ENCODE measurements at places on chromosomes 1 and 21.

- DNase-seq: no peak
Observed at GRCh38 chr1:206538901-206539640, 31.7 kb downstream of the RASSF5 start.

GRCh38 chr1:28602536-28603439 is 10.7 kb downstream of the RAB42 start:
- peak; percentile 53 for DNase-seq

DNA sequence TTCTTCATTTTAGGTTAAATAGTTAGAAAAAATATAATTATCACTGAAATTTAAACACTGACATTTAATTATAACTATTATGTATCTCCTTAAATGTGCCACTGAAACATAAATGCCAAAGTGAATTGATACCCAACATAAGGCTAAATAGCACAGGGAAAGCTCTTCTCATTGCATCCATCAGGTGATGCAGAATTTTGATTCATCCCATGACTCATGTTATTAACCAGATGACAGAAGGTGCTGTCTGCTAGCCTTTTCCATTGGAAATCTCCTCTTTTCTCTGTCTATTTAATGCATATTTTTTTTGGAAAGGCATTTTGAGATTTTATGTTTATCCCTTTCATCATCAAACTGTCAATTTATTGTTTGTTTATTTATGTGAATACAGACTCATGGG is 136.8 kb downstream of the KCNK2 start:
- DNase-seq: no peak

GRCh38 chr1:181129771-181130606 is 41.5 kb downstream of the IER5 start:
- DNase-seq: no peak

DNA sequence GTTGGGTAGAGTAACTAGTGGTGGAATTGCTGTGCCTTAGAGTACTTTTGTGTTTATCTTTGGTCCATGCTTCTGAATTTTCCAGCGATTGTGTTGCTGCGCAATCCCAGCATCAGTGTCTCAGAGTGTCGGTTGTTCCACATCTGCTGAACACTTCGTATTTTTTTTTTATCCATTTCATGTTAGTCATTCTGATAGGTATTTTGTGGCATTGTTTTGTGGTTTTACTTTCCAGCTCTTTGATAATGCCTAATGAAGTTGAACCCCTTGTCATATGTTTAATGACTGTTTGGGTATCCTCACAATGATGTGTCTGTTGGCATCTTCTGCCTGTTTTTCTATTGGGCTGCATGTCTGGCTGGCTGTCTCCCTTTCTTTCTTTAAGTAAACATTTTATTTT is 13.6 kb downstream of the TUFT1 start:
- DNase-seq: no peak

DNA sequence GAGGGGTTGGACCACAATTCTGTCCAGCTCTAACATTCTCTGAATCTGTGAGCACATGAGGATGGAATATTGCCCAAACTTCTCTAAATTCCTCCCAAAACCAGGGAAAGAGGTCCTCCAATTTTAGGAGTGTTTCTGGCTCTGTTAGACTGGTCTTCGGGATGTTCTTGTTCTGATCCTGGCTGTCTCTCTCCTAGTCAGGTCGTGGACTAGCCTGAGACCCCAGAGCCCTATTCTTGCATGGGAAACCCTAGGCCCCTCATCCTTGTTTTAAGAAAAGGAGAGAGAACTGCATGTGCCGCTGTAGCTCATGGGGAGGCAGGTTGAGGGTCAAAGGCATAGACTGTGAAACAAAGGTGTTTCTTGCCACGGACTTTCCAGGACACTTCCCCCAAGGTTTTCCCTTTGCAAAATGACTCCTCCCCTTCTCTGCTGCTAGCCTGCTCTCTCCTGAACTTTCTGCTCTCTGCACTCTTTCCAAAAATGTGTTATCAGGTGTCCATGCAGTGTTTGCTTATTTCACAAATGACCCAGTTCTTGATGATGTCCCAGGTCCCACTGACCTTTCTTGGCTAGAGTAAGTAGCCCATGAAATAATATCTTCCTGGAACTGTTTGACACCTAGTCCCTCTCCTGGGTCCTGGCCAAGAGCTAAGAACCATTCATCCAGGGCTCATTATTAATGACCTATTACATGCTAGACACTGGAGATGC is 29.3 kb upstream of the RD3 start:
- DNase-seq: no peak

- DNase-seq: no peak
Observed at GRCh38 chr1:217270101-217270500, 360.8 kb downstream of the GPATCH2 start.

DNA sequence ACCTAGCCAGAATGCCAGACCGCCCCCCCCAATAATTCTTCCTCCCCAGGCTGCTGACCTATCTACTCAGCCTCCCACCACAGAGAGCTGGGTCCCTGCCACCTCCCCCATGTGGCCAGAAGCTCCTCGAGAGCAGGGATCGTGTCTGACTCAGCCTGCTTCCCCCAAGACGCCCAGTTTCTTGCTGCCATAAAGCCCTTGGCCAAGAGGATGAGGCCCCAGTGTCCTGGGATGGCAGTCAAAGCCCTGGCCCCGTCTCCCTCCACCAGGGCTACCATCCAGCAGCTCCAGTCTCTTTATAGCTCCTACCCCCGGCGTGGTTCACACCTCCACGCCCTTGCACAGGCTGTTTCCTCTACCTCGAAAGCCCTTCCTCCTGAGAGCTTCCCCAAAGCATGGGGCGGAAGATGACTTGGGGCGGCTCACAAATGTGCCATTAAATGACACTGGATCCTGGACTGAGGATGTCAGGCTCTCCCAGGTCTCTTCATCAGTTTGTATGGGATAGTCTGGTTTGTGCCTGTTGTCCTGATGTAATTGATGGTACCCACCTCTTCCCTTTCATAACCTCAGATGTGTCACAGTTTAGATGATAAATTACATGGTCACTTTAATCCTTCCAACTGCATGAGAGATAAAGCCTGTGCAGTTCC is 13.2 kb downstream of the ADGRB2 start:
- DNase-seq: no peak

DNA sequence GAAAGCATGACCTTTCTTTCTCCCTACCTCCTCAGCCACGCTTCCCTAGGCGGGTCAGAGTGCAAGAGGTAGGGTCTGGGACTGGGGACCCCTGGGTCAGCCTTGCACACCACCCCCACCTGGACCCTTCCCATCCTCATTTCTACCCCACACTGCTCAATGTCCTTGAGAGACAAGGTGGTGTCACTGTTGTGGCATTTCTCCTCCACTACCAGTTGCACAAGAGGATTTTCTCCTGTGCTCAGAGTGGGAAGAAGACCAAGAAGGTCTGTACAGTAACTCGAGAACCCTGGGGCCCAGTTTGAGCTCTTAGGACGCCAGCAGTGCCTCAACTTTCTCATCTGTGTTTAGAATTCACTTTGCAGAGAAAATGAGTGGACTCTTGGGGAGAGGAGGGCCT is 49.4 kb upstream of the CD34 start:
- DNase-seq: no peak

DNA sequence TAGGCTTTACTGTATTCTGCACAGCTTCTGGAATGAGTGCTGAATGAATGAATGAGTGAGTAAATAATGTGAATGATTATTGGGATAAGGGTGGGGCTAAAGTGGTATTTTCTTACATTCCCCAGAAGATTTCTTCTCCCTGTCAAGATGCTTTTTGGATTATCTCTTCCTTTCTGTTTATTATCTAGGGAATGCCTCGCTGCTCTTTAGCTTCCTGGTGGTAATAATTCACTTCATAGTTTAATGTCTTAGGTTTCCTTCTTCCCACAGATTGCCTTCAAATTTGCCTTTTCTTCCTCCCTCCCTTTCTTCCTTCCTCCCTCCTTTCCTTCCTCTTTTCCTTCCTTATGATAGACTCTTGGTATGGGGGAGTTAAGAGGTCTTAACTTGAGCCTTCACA is 24.0 kb downstream of the DDR2 start:
- no peak for DNase-seq

DNA sequence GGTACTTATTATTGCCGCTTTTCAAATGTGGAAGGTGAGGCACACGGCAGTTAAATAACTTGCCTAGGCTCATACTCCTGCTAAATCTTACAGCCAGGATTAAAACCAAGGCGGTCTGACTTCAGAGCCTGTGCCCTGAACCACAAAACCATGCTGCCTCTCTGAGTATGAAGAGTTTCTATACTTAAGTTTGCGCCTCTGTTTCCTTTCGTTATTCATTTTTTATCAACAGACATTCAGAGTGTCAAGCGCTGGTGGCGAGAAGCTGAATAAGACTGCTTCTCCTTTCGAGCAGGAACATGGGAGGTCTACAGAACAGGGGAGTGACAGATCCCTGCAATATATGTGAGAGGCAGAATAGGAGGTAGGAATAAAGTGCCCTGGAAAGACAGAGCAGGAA is 96.0 kb upstream of the DUSP10 start:
- no peak for DNase-seq

GRCh38 chr1:16249596-16250241 is 12.7 kb upstream of the CPLANE2 start:
- no peak for DNase-seq

DNA sequence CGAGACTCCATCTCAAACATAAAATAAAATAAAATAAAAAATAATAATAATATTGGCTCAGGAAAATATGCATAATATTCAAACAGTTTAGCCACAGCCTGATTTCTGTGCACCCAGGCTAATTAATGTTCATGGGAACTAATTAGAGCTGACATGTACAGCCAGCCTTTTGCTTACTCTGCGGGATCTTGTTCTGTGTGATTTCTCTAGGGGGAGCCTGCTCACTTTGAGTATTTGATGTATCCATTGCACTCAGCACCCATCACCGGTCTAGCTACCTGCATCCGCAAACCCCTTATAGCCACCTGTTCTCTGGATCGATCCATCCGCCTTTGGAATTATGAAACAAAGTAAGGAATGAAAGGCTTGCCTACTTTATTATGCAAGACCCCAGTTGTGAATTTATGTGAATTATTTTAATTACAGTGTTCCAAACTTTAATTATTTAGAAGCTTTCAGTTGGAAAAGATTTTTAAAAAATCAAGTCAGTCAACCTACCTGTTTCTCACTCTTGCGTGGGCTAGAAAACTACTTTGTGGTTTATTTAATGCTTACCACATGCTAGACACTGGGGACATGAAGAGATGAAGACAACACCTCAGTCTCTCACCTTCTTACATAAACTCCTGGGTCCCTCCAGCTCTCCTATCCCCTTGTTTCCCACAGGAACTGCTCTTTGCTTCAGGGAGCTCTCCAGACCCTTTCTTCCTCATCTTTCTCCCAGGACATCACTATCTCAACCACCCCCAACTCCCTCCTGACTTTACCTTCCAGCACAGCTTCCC is 25.4 kb downstream of the CFAP57 start:
- peak; percentile 28 for DNase-seq

Data from NCI-H345 (cell line).